ENCODE measurements at places on chromosomes 1 and 21.

DNA sequence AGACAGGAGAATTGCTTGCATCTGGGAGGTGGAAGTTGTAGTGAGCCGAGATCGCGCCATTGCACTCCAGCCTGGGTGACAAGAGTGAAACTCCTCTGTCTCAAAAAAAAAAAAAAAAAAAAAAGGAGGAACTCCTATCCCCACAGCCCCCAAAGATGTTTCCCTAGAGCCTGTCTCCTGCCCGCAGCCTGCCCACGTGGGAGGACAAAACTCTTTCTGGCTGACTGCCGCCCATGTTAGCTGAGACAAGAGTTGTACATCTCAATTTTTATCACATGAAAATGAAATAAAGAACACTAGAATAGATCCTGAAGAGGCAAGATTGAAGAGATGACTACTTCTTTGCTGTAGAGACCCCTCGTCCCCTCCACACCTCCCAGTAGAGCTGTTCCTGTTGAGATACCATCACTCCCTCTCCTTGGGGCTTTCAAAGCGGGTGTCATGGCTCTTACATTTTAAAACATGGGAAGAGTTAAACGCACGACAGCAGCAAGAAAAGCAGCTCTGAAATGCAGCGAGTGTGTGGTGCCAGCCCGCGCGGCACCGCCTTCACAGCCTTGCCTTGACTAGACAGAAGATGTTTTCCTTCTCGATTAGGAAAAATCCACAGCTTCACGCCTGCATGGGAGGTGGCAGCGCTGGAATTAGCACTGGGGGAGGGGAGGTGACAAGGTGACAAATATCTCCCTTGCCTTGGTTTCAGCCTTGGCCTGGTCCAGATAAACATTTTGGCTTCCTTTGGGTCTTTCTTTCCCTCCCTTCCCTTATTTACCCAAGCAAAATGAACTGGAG lies 253.4 kb upstream of the CSF3R start:
- no peak for DNase-seq

GRCh38 chr1:239682960-239683359 lies 296.6 kb downstream of the CHRM3 start:
- DNase-seq: no peak

DNA sequence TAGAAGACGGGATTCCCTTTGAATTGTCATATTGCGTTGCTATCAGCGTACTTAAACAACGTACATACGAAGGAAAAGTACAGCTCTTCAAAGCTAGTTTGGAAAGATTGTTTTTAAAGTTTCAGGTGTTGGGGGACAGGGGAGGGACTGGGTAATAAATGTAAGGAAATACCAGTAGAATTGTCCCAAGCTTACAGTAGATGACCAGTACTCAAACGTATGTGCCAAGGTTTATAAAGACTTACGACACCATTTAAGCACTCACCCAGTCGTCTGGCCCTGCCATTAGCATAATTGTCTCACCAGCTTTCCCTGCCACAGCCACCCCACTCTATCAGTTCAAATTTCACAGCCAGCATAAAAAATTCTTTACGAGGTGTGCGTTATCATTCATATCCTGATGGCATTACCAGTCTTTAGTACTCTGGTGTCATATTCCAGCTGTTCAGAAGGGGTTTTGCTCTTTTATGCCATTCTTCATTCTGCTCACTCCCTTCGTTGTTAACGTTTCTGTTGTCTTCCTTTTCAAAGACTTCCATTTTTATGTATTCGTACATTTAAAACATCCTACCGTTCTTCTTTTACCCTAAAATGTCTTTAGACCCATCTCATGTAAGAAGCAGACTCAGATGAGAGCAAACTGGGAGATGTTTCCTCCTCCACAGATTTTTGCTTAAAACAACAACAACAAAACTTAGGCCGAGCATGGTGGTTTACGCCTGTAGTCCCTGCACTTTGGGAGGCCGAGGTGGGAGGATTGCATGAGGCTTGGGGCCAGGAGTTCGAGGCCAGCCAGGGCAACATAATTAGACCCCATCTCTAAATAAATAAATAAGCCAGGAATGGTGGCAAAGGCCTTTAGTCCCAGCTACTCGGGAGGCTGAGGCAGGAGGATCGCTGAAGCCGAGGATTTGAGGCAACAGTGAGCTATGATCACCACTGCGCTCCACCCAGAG lies 1.0 kb upstream of the HP1BP3 start:
- no peak for DNase-seq

DNA sequence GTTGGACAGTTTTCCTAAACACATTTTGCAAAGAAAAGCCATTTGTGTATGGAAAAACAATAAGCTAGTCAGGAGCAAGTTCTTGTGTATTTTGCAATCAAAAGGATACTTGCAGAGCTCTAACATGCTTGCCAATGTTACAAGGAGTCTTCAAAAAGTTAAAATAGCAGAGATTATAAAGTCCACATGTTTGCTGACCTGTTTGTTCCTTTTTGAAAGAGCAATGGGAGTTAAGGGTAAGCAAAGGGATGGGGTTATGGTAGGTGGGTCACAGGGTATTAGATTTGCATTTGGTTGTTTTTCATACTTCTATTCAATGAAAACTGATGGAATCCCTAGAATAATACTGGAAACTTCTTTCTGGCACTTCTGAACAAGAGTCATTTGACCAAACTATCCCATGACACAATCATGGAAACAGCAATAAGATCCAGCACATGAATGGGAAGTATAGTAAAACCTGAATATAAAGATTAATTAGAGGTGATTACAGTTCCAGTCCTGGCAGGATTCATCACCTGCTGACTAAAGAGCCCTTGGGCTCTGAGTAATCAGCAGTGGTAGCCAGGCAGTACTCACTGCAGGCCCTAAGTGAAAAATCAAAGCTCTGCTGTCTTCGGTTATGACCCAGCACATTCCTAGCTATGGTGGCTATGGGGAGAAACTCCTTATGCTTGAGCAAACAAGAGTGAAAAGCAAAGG lies 27.1 kb upstream of the ZC3H11B start:
- no peak for DNase-seq

Measured in GM20000 (cell line).